Stimulated activated naive CD8-positive, alpha-beta T cell treated with anti-CD3 and anti-CD28 coated beads, Interleukin-15, amount 100 ng/mL, for 72 hours (primary cell): ENCODE measurements at places on chromosomes 12 and 14.
A peak's percentile ranks its signal among the peaks of the same experiment; 100 is the strongest.

GRCh38 chr12:113838896-113839295 lies 127.2 kb downstream of the RBM19 start:
- no peak for DNase-seq

DNA sequence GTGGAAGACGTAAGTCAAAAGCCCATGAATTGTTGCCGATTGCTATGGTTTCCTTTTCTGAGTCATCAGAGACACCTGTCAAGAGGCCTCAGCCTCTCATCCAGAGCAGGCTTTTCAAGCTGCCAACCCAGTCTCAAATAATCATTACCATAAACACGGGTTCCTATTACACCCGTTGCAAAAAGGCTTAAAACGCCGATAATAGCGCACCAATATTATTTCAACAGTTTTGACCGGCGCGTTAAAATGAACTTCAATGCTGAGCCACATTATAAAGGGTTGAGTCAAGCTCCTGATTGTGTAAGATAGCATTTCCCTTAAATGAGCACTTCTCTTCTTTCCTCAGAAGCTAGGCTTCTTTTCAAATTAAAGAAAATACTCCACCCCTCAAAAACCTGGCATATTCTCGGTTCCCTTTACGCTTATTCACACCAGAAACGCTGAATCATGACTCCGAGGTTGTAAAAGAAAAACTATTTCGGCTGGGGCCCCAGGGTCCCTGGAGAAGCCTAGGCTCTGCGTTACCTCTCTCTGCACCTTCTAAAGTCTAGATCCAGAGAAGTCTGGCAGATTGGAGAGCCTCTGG lies 1.4 kb downstream of the TMTC1 start:
- DNase-seq = no peak

DNA sequence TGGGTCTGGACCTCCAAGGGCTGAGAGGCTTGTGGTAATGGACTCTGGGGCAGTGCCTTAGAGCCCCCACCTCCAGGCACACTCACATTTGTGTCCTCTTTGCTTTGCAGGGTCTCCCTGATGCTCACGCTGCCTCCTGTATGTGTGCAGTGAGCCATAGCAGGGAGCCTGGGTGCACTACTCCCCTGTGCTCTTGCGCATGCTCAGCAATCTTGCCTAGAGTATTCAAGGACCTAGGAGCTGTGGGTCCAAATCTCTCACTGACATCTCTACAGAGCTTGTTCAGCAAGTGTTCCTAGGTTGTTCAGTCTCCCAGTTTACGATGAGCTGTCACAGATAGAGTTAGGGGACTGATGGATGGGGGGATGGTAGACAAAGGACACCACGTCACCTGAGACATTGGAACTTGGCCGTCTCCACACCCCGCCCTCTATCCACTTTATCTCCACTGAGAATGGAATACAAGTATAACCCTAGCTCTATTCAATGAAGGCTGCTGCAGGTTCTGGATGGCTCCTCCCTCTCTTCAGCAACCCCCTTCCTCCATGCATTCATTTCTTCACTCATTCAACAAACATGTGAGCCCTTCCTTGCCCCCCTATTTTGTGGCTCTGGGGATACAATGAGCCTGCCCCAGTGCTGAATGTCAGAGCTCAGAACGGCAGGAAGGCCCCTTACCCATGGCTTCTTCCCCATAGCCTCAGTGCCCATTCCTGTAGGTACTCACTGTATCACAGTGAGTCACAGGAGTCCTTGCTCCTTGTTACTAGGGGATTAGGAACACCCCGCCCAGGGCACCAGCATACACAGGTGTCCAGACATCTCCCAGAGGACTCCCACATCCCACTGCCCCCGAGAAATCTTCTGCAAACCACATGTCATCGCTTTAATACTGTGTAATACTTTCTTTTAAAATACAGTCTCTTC lies 31.2 kb downstream of the FIGNL2 start:
- no peak for DNase-seq

DNA sequence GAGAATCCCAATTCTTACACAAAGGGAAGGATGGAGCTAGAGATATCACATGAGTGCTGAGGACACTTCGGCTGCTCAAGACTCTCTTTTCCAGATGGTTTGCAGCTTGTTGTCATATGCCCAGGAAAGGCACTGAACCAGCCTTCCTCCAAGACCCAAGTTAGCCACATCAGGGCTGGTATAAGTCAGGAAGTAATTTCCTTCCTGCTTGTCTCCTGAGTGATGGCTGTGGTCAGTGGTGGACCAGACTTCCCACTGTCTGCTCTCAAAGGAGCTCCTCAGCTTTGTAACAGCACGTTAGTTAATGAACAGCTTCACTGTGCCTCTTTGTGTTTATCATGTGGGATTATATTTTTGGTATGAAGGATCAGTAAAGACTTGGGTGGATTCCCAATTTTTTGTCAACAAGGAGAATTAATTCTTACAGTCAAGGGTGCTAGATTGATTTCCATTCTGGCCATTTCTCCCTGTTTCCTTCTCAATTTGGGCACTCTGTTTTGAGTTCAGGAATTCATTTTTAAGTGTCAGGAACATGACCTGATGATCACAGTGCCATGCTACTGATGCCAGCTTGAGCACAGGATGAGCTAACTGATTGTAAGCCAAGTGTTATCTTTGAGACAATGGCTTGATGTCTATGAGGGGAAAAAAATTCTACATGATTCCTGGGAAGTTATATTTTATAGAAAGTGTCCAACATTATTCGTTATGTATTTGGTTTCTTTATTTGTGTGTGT lies 145.8 kb downstream of the GCH1 start:
- DNase-seq = no peak

- DNase-seq = no peak
Measured at GRCh38 chr12:27560126-27560525, 36.1 kb downstream of the PPFIBP1 start.

DNA sequence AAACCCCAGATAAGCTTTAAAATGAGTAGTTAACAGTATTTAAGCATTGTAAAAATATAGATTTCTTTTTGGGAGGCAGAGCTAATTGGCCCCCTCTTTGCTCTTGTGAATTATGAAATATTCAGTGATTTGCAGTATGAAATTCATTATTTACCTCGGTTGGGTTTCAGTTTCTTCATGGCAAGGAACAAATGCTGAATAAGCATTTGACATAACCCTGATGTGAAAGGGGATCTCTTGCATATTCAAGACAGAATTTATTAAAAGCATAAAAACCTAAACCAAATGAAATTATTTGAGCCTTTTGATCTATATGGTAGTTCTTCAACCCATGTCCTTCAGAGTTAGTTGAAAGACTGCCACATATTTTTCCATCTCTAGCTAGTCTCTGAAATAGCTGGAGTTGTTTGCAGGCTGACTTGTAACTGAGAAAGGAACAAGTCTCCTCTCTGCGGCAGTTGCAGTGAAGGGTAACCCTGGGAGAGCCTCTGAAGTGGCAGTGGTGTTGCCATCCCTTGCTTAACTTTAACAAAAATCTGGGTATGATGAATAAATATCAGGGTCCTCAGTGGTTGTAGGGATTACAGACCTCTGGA lies 690 bp downstream of the AKAP6 start:
- no peak for DNase-seq

DNA sequence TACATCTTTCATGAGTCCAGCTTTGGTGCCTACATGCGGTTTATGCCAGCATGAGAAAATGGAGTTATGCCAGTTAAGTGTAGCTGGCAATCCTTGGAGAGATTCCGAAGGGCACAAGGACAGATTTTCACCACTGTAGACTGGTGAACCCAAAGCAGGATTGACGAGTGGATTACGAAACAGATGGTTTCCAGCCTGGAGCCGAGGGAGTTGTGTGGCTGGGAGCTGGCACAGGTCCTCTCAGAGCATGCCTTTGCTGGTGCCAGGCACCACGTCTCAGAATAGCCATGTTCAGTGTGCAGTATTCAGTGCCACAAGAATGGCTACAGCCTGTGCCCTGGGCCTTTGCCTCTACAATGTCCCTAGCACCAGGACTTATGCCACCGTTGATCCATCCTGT lies 13.2 kb downstream of the KCNH3 start:
- DNase-seq = no peak

- no peak for DNase-seq
Measured at GRCh38 chr12:46388427-46389021, 16.0 kb upstream of the SLC38A2 start.

GRCh38 chr12:12648951-12649650 lies 37.4 kb downstream of the CREBL2 start:
- DNase-seq = no peak

- DNase-seq = peak; percentile 70
Measured at GRCh38 chr14:78566026-78566858, 396.1 kb downstream of the NRXN3 start.

- DNase-seq = no peak
Measured at GRCh38 chr14:33435911-33436689, 497.4 kb downstream of the NPAS3 start.

- no peak for DNase-seq
Measured at GRCh38 chr14:102822311-102822863, 45.1 kb downstream of the TRAF3 start.
